DMS79 (cell line): ENCODE measurements at places on chromosomes 1 and 21.

DNA sequence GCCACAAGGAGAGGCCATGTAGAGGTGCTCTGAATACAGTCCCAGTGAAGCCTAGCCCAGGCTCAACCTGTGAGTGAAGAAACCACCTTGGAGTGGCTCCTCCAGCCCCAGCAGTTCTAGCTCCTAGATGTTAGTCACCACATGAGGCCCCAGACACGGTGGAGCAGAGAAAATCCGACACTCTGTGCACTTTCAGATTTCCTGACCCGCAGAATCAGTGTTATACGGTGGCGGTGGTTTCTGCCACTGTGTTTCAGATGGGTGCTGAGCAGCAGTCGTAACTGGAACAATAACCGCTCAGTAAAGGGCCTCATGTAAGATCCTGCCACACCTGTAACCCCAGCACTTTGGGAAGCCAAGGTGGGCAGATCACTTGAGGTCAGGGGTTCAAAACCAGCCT, 36.1 kb upstream of the ZBTB8A start:
- no peak for DNase-seq

DNA sequence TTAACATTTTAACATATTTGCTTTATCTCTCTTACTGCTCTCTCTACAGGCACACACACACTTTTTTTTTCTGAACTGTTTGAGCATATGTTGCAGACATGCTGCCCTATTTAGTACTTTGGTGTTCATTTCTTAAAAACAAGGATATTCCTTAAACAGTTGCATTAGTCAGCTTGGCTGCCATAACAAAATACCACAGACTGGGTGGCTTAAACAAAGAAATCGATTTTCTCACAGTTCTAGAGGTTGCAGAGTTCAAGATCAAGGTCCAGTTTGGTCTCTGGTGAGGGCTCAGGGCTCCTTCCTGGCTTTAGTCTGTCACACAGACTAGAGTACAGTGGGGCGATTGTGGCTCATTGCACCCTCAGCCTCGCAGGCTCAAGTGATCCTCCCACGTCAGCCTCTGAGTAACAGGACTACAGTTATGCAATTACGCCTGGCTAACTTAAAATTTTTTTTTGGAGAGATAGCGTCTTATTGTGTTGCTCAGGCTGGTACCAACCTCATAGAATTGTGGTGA, 46.7 kb downstream of the RPRD2 start:
- no peak for DNase-seq

DNA sequence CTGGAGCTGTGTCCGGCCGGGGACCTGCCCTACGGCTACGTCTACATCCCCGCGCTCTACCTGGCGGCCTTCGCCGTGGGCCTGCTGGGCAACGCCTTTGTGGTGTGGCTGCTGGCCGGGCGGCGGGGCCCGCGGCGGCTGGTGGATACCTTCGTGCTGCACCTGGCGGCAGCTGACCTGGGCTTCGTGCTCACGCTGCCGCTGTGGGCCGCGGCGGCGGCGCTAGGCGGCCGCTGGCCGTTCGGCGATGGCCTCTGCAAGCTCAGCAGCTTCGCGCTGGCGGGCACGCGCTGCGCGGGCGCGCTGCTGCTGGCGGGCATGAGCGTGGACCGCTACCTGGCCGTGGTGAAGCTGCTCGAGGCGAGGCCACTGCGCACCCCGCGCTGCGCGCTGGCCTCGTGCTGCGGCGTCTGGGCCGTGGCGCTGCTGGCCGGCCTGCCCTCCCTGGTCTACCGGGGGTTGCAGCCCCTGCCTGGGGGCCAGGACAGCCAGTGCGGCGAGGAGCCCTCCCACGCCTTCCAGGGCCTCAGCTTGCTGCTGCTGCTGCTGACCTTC, 412 bp downstream of the GPR25 start:
- no peak for DNase-seq

GRCh38 chr1:14296795-14297194, 301.7 kb upstream of the KAZN start:
- no peak for DNase-seq

- DNase-seq = no peak
Observed at GRCh38 chr1:224565611-224566406, 50.3 kb upstream of the CNIH3 start.

- DNase-seq = no peak
Observed at GRCh38 chr1:58480191-58480590, 66.3 kb downstream of the OMA1 start.

- DNase-seq = no peak
Observed at GRCh38 chr1:36366091-36366661, 19.5 kb downstream of the STK40 start.

DNA sequence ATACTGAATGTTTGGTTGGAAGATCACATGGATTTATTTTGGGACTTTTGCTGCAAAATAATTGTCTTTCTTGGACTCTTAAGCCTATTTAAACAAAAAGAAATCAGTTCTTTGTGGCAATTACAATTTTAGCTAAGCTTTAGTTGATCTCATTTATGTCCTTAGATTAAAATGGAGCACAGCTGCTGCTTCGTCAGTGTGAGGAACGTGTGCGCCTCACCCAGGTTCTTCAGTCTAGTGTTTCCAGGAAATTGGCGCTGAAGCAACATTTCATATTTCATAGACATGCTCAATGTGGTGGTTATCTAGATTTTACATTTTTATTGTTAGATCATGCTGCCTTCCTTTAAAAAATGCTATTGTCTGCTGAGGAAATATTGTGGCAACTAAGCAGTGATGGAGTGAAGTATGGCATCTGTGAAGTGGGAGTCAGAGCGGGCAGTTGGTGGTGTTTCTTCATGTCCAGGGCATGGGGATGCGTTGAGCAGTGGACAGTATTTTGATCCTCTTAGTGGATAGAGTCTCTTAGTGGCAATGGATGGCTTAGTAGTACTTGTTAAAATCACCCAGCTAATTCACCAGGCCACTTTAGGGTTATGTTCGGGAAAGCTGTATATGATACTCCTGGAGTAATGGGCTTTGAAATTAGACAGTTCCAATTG, 5.6 kb downstream of the DDI2 start:
- no peak for DNase-seq
